ENCODE measurements at places on chromosomes 7 and 10. TPM values are rescaled to one million over a fixed set of nuclear protein-coding genes. Genes with fewer than 3 reads are reported as not detected.

Gene FAS
- 40.6 TPM for total RNA-seq

Gene CHST15
- total RNA-seq: 12.7 TPM

Gene SUFU
- total RNA-seq: 6.0 TPM

Gene TMEM184A
- not detected for total RNA-seq

Gene ABCB4
- 0.29 TPM for total RNA-seq

Gene ERVW-1
- total RNA-seq: not detected

Gene HOXA10
- total RNA-seq: 24.8 TPM

Gene C10orf88
- total RNA-seq: 4.9 TPM

Gene SEC61G
- total RNA-seq: 943 TPM

Data from myometrial cell (primary cell).